ENCODE measurements at places on chromosomes 6 and 20.

DNA sequence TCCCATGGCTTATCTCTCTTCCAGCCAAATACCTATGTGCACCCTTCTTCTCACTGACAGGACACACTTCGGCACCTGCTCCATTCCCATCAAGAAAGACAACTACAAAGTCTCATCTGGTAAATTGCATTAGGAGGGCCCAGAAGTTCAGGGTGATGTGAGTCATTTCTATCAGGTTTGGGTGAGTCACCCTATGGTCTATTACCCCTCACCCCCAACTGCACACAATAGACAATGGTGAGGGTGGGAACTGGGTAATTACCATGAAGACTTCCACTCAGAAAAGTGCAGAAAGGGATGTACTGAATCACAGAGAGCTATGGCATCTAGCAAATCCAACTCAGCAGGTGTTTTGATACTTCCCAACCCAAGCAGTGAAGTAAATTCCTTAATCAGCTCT is 54.8 kb downstream of the OPN5 start:
- no peak for DNase-seq

GRCh38 chr6:142015011-142015410 is 117.7 kb upstream of the GJE1 start:
- DNase-seq = no peak

GRCh38 chr6:157229132-157229618 is 94.1 kb downstream of the TMEM242 start:
- no peak for DNase-seq

DNA sequence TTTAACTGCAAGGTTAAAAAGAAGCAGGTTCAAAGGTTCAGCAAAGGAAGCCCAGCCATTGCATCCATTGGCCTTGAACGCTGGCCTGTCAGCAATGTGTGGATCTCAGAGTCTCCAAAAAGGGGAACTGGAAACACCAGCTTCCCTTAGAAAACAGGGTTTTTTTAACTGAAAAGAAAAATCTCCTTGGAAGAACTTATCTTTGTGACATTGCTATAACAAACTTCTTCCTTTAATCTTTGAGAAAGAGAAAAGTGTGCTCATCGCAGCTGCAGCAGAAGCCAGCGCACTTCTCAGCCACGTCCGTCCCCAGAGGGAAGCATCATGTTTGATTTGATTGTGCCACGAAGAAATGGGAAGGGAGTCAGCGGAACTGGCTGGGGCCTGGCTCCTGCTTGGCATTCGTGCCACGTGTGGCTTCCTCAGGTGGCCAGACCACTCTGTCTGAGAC is 215.0 kb downstream of the SYNDIG1 start:
- no peak for DNase-seq

DNA sequence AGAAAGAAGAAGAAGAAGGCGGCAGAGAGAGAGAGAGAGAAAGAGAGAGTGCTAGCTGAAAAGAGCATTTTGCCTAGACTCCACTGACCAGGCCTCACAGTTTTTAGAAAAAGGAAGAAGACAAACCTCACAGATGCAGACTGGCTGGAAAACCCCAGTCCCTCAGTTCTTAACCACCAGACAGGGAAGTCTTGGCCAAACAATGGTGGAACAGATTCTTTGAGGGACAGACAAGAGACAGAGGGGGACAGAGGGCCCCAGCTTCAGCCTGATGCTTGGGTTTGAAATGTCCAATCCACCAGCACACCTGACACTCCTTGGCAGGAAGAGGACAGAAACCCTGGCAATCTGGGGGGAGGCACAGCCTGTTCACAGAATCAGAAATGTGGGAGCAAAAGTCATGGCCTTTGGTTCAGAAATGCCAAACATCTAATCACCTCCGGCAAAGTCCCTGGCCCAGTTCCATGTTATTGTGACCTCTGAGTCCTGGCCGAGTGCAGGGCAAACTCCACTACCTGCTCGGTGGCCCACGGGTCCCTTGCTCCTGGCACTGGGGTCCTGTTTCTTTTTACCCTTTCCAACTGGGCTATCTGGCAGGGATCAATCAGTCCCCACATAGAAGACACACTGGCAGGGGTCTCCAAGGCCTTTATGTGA is 235.2 kb downstream of the LY86 start:
- no peak for DNase-seq

GRCh38 chr6:38784506-38785235 is 69.6 kb downstream of the DNAH8 start:
- DNase-seq = no peak

DNA sequence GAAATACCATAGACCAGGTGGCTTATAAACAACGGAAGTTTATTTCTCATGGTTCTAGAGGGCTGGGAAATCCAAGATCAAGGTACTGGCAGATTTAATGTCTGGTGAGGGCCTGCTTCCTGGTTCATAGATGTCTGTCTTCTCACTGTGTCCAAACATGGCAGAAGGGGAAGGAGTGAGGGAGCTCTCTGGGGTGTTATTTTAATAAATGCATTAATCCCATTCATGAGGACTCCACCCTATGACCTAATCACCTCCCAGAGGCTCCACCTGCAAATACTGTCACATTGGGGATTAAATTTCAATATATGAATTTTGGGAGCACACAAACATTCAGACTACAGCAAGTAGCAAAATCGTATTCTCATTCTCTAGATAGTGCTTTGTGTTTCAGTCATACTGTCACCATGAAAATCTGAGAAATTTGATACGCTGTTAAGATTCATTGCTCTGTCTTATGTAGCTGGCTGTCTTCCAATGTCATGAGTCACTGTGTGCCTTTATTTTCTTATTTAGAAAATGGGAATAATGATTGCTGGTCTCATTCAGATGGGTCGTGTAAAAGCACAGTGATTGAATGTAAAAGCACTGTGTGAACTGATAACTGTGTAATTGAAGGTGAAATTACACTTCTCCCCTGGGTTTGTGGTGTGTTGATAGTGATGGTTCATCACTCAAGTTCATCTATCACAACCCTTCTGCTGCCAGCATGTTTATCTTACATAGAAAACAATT is 8.9 kb upstream of the ERVFRD-1 start:
- DNase-seq = no peak

GRCh38 chr6:36977470-36977941 is 8.5 kb downstream of the MTCH1 start:
- DNase-seq = no peak

DNA sequence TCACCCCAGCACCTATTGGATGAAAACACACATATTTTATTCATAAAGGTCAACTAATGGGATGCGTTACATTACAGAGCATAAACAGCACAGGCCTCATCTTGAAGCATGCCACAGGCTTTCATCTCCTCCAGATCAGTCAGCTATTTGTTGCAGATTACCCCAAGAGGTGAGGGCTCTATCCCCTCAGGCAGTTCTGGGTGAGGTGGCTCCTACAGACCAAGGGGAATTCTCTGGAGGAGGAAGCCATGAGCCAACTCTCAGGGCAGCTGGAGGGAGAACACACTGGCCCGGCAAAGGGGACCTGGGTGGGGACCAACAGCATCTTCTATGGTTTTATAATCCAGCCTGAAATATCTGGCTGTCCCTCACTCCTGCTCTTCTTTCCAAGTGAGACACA is 126.4 kb upstream of the BTBD3 start:
- DNase-seq = no peak

GRCh38 chr6:33854572-33855030 is 50.8 kb upstream of the MLN start:
- DNase-seq = no peak

DNA sequence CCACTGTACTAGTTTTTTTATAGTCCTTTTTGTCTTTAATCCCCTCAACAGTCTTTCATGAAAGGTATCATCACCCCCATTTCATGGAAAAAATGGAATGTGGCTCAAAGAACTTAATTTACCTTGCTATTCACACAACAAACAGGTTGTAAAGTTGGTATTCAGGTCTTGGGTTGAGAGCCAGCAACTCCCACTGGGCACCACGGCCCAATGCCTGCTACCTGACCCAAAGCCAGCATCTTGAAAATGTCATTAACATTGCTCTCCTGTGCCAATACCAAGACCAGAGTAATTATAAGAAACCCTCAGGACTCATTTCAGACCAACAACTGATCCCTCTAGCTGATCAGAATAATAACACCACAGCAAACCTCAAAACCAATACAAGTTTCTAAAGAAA is 75.7 kb downstream of the METTL24 start:
- no peak for DNase-seq
